DND-41 (cell line): ENCODE measurements at places on chromosomes 4 and X.

- no peak for DNase-seq
- no peak overlapping the region for H3K4me3 ChIP-seq
- no peaks in the 10 kb centered on the region for H3K4me1 ChIP-seq
- no peaks in the 10 kb centered on the region for H3K36me3 ChIP-seq
Observed at GRCh38 chrX:107831071-107831730, 5.5 kb downstream of the MID2 start.

DNA sequence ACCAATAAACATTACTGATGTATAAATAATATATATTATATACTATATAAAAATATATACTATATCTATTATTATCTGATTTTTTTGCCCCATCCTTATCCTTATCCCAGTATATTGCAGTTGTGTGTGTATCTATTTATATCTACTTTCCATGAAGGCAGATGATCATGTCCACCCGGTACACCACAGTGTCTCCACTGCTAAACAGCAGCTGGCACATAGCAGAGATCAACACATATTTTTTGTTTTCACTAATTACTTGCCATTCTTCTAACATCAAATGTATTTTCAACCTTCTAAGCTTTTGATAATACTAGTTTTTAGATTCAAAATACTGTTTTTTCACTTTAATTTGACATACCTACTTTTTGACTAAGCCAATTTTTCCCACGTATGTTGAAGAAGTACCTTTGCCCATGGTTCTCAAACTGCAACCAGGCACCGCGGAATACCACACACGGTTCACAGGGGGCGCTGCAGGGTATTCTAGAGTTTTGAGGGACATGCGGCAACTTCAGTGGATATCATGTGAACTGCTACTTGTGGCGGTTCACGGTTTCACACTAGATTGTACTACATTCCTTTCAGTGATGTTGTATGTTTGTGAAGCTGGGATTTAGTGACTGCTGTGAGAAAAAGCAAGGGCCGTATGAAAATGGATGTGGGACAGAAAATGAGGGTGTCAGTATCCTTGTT lies 182.5 kb upstream of the NPY2R start:
- peak; percentile 5 for DNase-seq
- H3K27me3 ChIP-seq: no peaks in the 10 kb centered on the region
- H3K4me1 ChIP-seq: no peaks in the 10 kb centered on the region
- no peaks in the 10 kb centered on the region for H3K36me3 ChIP-seq
- no peak overlapping the region for H3K4me3 ChIP-seq

DNA sequence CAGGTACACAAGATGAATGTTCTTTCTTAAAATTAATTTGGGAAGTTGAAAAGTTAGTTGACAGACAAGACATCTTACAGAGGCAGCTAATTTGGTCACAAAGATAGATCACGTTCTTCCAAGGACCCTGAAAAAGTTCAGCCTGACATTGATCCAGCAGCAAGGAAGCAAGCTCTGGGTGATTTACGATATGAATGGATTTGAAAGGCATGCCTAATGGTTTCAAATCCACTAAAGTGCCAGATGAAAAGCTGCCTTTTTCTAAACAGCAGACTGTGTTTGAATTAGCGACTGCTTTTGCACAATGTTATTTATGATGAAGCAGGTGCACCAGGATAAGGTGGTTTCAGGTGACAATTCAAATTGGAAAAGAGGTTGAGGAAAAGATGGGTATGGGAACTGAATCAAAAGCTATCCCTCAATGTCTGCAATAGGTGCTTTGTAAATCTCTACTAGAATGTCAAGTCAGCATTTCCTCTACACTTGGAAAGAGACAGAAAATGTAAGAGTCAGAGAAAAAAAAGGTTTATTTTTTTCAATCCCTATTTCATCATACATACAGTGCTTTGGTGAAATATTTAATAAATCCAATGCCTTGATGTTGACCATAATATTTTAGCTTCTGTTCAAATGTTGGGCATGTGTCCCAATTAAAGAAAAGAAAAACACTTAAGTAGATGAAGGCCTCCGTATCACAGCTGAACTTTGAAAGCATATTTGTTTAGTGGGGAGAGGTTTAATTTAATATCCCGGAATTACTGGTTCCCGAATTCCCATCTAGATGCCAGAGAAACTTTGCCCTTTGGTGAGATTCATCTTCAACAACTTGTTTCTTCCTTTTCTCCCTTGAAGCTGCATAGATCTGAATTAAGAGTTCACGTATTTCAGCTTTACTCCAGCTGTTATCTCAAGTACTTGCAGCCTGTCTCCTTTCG lies 6.0 kb downstream of the RASGEF1B start:
- no peak overlapping the region for H3K27ac ChIP-seq
- no peak for DNase-seq
- H3K4me3 ChIP-seq: no peak overlapping the region
- H3K4me1 ChIP-seq: peaks cover 11% of the 10 kb centered on the region

GRCh38 chr4:3284734-3285557 lies 7.9 kb upstream of the RGS12 start:
- DNase-seq: no peak
- no peaks in the 10 kb centered on the region for H3K36me3 ChIP-seq
- no peak overlapping the region for H3K27ac ChIP-seq
- no peak overlapping the region for H3K4me3 ChIP-seq

GRCh38 chr4:10706236-10706635 lies 21.7 kb upstream of the CLNK start:
- no peaks in the 10 kb centered on the region for H3K4me1 ChIP-seq
- H3K36me3 ChIP-seq: no peaks in the 10 kb centered on the region
- H3K27me3 ChIP-seq: no peaks in the 10 kb centered on the region
- no peak for DNase-seq
- H3K27ac ChIP-seq: no peak overlapping the region
- H3K4me3 ChIP-seq: no peak overlapping the region
